Stimulated activated CD4-positive, alpha-beta T cell treated with anti-CD3 and anti-CD28 coated beads, Interleukin-1b, Interleukin-23, amount 100 ng/mL, for 24 hours (primary cell): ENCODE measurements at places on chromosomes 11 and 22.

DNA sequence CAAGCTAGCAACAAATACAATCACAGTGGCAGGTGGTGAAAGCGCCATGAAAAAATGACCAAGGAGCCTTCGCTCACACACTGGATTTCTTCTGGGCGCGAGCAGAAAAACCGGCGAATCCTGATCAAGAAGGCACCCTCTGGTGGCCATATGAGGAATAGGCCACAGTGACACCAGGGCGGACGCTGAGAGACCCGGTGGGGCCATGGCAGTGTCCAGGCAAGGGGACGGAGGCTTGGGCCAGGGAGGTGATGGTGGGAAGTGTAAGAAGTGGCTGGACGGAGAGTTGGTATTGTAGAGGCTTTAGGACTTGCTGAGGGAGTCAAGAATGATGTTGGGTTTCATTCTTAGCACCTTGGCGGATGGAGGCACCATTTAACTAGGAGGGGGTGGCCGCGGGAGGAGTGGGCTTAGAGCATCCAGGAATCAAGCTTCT, 16.9 kb upstream of the RAC2 start:
- no peak for DNase-seq

GRCh38 chr11:2146051-2146450, 6.9 kb upstream of the IGF2 start:
- no peak for DNase-seq

GRCh38 chr11:10550503-10551289, 9.7 kb upstream of the RNF141 start:
- no peak for DNase-seq

- no peak for DNase-seq
Observed at GRCh38 chr11:68373189-68373814, 60.9 kb downstream of the LRP5 start.
